NCI-H1436 treated with DMSO at 0.1 percent for 48 hours (cell line): ENCODE measurements at places on chromosomes 5 and 9.

GRCh38 chr5:141492168-141492885 lies 3.4 kb downstream of the PCDHGC5 start:
- DNase-seq: no peak

DNA sequence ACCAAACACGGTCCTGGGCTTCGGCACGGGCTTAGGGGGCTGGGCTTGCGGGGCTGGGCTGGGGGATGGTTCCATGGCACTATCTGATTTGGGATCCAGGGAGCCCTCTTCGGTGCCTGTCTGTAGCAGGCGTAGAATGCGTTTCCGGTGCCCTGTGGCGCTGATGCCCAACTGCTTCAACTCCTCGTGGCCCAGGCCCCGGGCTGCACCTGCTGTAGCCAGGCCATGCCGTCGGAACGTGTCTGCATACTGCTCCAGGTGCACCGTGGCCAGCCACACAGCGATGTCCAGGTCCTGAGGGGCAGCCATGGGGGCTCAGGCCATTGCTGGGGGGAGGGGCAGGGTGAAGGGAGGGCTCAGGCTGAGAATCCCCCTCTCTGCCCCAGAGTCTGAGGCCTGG lies 1.9 kb downstream of the ARAP3 start:
- no peak for DNase-seq

DNA sequence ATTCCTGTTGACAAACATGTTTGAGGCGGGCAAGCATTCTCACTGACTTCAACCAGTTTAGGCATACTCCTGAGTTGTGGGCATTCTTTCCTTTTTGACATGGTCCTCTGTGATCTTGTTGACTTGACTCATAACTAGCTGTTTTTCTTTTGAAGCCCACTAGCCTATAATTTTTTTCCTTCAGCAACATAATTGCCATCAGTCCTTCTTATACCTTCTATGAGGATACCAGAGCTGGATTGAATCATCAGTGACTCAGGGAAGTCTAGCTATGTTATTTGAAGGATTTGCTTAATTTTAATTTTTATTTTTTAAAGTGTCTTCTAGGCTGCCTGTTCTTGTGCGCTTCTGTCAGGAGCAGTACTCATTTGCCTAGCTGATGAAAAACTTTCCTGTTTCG lies 259.5 kb downstream of the NR3C1 start:
- no peak for DNase-seq

DNA sequence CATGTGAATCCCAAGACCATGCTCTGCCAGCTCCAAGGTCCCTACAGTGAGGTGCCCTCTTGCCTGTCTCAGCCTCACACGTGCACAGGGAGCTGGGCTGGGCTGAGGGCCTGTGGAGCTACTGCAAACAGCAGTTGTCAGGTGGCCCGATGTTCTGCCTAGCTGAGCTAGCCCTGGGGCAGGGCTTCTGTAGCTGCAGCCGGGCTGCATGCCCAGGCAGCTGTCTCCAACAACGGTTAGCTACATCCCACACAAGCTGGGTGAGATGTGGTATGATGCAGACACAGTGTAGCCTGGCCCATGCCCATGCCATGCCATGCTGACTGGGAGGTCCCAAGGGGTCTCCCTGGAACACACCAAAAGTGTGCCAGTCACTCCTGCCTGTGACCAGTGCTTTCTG lies 62.0 kb downstream of the MACROH2A1 start:
- no peak for DNase-seq

GRCh38 chr9:100856238-100856637 lies 172.3 kb upstream of the PLPPR1 start:
- DNase-seq: no peak

DNA sequence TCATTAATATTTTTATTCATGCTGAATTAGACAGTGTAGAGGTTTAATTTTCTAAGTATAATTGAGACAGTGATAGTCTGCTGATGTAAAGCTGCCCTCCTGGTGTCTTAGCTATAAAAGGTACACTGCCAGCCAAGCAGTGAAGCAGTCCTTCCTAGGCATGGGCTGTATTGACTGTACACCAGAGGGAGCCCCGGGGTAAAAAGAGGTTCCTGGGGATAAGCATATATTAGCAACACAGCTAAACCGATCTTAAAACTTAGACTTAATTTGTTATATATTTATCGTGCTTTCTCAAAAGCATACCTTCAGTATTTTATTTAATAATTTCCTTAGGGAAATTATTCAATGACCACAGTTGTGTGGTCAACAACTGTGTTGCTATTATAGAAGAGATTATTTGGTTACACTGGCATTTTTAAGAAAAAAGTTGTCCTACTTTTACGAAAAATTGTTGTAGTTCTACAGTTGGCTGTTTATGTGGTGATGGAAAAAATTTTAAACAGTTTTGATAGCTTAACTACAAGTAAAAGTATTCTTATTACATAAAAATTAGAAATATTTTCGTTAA lies 68.8 kb downstream of the ELL2 start:
- no peak for DNase-seq

DNA sequence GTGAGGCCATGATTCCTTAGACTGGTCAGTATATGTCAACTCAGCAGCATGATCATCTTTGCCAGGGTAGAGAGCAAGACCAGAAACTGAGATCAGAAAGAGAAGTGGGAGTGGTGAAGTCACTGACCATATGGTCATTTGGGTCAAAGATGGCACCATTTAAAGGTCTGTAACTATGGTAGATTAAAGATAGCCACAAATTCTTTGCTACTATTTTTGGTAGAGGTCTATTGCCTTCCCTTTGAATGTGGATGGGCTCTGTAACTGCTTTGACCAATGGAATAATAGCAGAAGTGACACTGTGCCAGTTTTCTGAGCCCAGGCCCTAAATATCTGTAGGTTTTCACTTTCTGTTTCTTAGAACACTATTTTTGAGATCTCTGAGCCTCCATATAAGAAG lies 117.6 kb downstream of the PCSK1 start:
- DNase-seq: no peak

DNA sequence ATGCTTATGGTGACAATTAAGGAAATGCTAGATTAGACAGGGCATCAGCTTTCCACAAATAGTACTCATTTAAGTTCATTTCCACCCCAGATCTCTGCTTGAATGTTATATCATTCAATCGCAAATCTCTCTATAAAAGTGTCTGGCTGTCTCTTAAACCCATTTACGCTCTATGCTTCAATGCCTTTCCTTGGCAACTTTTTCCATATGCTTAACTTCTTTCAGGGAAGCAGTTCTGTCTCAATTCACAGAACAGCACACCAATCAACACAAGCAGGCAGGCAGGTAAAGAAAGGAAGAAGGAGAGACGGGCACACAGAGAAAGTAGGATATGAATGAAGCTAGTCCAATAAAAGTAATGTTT lies 243.1 kb downstream of the DENND1A start:
- no peak for DNase-seq

DNA sequence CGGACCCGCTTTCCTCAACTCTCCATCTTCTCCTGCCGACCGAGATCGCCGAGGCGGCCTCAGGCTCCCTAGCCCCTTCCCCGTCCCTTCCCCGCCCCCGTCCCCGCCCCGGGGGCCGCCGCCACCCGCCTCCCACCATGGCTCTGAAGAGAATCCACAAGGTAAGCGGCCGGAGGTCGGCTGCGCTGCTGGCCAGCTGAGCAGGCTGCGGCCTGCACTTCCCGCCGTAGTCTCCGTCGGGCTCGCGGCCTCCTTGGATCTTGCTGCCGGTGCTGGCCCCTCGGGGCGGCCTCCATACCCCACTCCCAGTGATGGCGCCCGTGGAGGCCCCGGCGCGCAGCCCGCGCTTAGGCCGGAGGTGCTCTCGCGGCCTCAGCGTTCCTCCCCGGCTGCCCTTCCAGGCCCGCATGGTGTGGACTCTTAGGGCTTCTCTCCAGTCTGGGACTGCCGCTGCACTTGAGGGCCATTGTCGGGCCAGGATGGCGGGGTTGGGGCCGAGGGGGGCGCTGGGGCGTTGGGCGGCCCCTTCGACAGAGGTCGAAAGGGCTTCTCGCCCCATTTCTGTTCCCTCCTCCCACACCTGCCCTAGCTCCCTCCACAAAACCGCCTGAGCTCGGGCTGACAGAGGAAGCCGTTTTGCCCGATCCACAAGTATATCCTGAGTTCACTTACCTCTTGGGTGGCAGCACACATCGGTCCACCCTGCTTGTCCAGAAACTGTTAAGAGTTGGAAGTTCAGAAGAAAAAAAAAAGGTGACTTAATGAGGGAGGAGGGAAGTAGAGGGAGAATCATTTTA lies 714 bp downstream of the UBE2D2 start:
- no peak for DNase-seq

DNA sequence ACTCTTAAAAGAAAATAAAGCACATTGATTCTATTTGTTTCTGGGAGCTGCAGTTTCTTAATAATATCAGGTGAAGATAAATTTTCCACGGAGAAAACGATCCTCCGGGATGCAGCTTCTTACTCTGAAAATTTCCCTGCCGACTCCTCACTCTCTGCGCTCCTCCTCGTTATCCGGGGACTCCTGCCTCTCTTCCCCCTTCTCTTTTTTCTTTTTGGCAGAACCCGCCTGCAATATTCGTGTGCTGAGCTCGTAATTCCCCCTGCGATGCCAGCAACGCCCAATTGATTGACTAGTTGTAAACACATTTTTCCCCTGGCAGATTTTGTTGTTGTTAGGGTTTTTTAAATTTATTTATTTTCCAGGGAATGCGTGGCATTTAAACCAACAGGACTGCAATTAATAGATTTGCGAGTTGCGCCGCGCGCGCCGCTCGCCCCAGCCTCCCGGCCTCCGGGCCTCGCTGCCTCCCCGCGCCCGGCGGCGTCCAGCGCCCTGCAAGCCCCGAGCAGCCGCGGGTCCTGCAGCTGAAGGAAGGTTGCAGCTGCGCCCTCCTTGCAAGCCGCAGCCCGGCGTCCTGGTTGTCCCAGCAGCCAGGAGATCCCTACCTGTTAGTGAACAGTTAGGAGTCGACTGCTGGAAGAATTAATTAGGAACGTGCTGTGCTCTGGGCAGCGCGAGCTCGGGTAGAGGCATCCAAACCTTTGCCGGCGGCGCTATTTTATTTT lies 2.2 kb downstream of the NTNG2 start:
- no peak for DNase-seq

DNA sequence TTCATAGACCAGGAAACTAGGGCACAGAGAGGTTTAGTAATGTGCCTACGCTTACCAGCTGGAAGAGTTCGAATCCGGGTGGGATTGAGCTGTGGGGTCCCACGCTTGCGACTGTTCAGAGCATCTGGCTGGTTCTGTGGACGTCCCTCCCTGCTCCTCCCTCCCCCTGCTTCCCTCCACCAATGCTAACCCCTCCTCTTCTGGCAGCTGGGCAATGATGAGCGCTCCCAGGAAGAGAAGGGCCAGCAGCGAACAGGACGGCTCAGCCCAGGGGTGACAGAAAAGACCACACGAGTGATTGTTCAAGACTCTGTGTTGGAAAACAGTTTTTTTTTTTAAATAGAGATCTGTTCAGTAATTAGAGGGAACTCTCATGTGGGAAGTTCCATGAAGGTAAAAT lies 6.9 kb downstream of the FAM163B start:
- DNase-seq: no peak

GRCh38 chr5:131405674-131406073 lies 141.8 kb downstream of the CDC42SE2 start:
- DNase-seq: no peak
